HL-60 (cell line): ENCODE measurements at places on chromosomes 16 and 17.

GRCh38 chr17:59892251-59892923, 356 bp downstream of the TUBD1 start:
- DNase-seq, result no peak

- DNase-seq, result no peak
These were observed 1.1 kb upstream of the STUB1 start for GRCh38 chr16:678858-679813.

GRCh38 chr17:7081341-7082062, 1.5 kb upstream of the CLEC10A start:
- DNase-seq, result peak; percentile 1

- no peak for DNase-seq
These were observed 1.2 kb upstream of the TCAP start for GRCh38 chr17:39663688-39664580.

DNA sequence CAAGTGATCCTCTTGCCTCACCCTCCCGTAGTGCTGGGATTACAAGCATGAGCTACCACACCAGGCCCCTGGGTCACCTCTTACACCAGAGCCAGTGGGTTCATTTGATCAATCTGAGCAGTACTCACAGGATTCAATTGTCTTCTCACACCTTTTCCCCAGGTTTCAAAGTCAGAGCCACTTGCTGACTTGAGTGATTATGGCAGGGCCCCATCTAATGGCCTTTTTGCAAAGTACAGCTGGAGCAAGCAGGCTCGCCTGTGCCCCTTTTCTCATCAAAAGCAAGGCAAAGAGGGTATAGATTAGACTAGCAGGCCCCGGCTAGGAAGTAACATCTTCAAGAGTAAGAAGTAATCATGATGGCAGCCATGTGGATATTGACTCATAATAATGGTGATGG, 114.8 kb upstream of the NOL11 start:
- peak; percentile 46 for DNase-seq

GRCh38 chr16:17437127-17437720, 33.5 kb downstream of the XYLT1 start:
- no peak for DNase-seq

DNA sequence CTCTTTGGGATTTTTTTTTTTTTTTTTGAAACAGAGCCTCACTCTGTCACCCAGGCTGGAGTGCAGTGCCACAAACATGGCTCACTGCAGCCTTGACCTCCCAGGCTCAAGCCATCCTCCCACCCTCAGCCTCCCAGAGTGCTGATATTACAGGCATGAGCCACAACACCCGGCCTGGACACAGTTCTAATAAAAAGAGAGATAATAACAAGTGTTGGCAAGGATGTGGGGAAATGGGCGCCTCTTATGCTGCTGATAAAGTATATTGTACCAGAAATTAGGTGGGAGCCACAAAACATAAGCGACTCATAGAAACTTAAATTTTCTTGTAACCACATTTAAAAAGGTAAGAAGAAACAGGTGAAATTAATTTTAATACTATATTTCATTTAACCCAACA, 50.4 kb upstream of the FA2H start:
- no peak for DNase-seq

- peak; percentile 71 for DNase-seq
These were observed 16.0 kb downstream of the NDUFAF8 start for GRCh38 chr17:81254955-81255717.

- no peak for DNase-seq
These were observed 173.0 kb upstream of the RBL2 start for GRCh38 chr16:53261276-53261675.

DNA sequence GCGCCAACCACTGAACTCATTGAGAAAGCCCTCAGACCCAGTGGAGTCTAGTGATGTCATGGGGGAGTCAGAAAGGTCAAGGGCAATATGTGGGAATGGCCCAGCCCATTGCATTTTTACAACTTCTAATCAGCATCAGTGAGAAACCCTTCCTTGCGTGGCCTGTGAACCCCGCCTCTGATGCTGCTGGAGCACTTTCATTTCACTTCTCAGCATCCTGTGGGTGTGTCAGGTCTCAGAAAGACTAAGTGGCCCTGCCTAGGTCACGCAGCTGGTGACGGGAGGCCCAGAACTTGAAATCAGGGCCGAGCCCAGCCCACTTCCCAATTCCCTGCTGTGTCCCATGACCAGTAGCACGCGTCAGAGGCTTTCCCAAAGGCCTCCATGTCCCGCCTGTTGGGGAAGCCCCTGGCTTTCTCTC, 6.1 kb downstream of the DNAI2 start:
- no peak for DNase-seq

DNA sequence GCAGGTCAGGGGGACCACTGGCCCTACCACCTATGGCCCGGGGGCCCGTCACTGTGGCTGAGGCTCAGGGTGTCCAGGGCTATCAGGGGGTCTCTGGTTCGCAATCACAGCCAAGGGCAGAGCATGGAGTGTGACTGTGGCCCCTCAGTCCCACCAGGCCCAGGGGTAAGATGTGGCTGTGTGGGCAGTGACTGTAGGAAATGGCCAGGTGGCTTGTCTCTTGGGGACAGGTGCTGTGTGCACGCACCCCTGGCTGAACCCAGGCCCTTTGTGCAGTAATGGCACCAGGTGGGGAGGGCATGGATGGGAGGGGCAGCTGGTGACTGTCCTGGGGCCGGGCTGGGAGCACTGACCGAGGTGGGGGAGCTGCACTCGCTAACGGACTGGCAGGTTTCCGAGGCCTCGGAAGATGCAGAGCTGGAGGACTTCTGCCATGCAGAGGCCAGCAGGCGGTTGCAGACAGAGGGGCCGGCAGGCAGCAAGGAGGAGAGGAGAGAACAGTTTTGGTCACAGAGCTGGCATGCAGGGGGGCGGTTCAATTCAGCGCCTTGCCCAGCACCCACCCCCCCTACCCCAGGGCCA, 18.8 kb downstream of the IL34 start:
- DNase-seq, result no peak

DNA sequence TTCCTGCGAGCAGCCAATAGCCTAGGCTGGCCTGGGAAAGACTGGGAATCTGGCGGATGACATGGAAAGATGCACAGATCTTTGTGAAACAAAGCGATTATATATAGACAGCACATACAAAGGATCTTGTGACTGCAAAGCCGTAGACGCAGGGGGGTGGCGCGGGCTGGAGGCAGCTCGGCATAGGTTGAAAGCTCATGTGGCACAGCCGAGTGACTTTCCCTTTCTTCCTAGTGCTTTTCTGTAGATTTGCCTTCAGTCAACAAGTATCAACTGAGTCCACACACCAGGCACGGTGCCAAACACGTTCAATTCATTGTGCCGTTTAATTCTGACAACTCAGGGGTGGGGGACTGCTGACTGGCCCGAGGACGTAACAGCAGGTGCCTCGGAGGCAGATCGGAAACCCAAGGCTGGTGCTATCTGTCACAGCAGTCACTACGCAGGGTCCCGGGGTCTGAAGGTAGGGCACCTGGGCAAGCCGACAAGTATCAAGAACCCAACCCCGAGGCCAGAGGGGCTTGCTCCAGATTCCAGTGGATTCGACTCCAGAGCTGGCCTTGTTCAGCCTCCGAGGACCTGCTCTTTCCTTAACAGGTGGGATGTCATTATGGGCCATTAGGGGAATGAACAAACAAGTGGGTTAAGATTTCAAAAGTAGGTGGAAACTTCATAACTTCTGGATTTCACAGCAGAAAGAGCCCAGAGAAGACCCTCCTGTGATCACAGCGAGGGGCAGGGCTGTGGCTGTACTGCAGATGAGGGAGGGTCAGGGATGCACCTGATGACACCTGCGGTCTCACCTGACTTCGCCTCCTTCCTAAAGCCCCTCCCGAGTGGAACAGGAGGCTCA, 5.9 kb downstream of the PAM16 start:
- no peak for DNase-seq

GRCh38 chr17:44502598-44503146, 534 bp downstream of the GPATCH8 start:
- no peak for DNase-seq

DNA sequence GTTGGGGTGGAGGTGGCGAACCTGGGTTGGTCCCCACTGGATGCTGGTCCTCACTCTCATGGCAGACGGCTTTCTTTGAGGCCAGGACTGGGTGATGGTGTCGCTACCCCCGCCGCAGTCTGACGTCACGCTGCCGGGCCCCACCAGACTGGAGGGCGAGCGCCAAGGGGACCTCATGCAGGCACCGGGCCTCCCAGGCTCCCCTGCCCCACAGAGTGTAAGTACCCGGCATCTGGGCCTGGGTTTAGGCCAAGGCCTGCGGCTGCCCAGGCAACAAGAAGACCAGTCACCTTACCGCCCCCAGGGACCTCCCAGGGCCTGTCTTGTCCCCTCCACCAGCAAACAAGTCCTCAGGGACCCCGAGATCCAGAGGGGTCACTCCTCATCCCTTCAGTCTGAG, 17.7 kb downstream of the FOXN1 start:
- DNase-seq, result no peak

DNA sequence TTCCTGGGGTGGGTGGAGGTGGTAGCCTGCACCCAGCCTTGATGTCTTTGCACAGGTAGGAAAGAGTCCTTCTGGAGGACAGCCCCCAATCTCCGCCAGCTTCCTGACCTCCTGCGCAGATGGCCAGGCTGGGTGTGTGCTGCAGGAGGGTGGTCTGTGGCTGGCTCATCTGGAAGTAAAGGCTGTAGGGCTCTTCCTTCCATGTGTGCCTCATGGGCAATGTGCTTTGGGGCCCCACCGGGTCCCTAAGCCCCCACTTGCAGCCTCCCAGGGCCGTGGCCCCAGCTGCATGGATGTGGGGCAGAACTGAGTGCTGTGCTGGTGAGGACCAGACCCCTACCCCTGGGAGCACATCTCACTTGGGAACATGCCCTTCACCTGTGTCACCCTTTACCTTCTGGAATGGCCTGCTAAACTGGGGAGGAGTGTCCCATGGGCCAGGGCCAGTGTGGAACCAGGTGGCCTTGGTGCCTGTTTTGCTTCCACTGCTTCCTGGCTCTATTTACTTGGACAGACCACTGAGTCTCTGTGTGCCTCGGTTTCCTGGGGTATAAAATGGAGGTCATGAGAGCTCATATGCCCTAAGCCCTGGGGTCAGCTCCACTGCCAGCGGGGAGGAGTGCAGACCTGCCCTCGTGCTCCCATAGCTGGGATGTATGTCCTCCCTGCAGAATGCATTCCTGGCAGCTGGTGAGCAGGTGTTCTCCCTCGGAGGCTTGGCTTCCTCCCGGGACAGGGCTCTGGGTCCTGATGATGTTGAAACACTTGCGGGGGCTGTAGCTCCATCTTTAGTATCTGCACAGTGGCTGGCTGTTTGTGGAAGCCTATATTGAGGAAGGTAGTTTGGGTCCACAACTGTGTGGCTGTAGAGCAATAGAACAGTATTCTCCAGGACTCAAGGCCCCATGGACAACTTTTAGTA, 18.0 kb downstream of the MPRIP start:
- DNase-seq, result no peak

GRCh38 chr16:88331989-88332920, 50.5 kb upstream of the ZNF469 start:
- DNase-seq, result no peak

DNA sequence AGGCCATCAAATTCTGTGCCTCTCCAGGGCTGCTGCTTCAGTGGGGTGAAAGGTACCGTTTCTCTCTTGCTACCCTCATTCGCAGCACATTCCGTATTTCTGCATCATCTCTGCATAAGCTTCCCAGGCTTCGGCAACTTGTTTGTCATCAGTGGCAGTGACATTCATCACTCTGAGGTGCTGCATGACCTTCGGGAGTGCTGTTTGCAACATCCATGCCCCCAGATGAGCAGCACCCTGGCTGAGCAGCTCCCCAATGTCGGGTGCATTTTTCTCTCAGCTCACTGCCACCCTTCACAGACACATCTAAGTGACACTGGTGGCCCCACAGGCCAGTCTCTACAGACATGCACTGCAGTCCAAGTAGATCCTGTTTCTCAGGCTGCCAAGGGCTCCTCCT, 3.8 kb downstream of the CREBBP start:
- DNase-seq, result no peak

GRCh38 chr16:67163999-67164558, 466 bp upstream of the HSF4 start:
- no peak for DNase-seq

GRCh38 chr16:57773019-57773418, 29.3 kb downstream of the KIFC3 start:
- DNase-seq, result no peak

GRCh38 chr16:26717826-26718225, 348.9 kb upstream of the C16orf82 start:
- no peak for DNase-seq

GRCh38 chr16:17205279-17206211, 265.2 kb downstream of the XYLT1 start:
- DNase-seq, result no peak

- DNase-seq, result no peak
These were observed 3.3 kb upstream of the IRX5 start for GRCh38 chr16:54927125-54928015.
